ENCODE measurements at places on chromosomes 5 and 9.

- DNase-seq = no peak
Measured at GRCh38 chr9:6128030-6128429, 87.6 kb upstream of the IL33 start.

- no peak for DNase-seq
Measured at GRCh38 chr5:68289498-68289897, 73.9 kb downstream of the PIK3R1 start.

GRCh38 chr5:146199176-146199815 is 4.1 kb upstream of the RBM27 start:
- DNase-seq = no peak

DNA sequence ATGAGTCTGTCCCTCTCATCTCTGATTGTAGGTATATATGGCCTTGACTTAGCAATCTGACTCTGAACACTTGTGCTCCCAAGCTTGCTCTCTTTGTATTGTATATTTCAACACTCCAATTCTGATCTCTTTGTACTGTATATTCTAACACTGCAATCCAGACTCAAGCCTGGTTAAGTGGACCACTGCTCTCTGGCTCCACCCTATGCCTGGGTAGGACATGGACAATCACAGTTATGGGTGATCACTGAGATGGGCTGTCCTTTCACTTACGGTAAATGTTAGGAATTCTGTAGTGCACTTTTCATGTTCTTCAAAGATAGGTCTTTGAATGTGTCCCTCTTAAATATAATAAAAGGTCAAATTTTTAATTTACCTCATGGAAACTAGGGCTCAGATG is 165.1 kb downstream of the TLR4 start:
- DNase-seq = no peak

GRCh38 chr9:127336506-127337352 is 60.2 kb upstream of the SLC2A8 start:
- DNase-seq = no peak

DNA sequence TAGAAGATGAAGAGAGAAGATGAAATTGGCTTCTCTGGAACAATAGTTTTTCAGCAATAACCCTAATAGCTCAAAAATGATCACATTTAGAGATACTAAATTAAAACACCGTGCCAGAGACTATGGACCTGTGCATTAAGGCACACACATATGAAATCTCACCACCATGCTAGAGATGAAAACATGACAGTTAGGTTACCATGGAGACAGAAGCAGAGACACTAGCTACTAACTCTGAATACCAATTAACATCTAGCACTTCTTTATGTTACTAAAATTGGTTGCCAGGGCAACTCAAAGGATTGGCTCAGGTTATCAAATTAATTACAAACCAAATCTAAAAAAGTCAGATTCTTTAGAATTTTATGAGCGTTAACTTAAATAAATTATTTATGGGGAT is 337.7 kb downstream of the PLK2 start:
- no peak for DNase-seq
